CD8-positive, alpha-beta memory T cell (primary cell): ENCODE measurements at places on chromosomes 6 and 20. TPM values are rescaled to one million over a fixed set of nuclear protein-coding genes. Genes with fewer than 3 reads are reported as not detected.

The RIPPLY2 gene
- total RNA-seq, result not detected

The HLA-DOA gene
- 6.7 TPM for total RNA-seq

The EYS gene
- total RNA-seq, result not detected

The HRH3 gene
- not detected for total RNA-seq

The C20orf141 gene
- not detected for total RNA-seq

The CCM2L gene
- not detected for total RNA-seq

The PRKN gene
- total RNA-seq, result 0.55 TPM

The DCDC2 gene
- not detected for total RNA-seq

The EBF4 gene
- 0.92 TPM for total RNA-seq

The CRISP3 gene
- not detected for total RNA-seq

GRCh38 chr6:153129873-153130514 lies 1.1 kb downstream of the RGS17 start:
- no peak for DNase-seq

DNA sequence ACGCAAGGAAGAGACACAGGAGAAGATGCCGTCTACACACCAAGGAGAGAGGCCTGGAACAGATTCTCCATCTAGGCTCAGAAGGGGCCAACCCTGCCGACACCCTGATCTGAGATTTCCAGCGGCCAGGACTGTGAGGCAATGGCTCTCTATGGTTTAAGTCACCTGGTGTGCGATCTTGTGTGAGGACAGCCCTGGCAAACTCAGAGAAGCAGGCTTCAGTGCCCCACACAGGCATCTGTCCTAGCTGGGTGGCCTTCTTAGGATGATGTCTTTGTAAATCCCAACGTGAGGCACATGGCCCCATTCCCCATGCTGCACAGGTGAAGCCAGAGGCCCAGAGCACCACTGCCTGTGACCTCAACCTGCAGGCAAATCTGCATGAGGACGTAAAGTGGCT lies 87.6 kb upstream of the FRMD1 start:
- no peak for DNase-seq

DNA sequence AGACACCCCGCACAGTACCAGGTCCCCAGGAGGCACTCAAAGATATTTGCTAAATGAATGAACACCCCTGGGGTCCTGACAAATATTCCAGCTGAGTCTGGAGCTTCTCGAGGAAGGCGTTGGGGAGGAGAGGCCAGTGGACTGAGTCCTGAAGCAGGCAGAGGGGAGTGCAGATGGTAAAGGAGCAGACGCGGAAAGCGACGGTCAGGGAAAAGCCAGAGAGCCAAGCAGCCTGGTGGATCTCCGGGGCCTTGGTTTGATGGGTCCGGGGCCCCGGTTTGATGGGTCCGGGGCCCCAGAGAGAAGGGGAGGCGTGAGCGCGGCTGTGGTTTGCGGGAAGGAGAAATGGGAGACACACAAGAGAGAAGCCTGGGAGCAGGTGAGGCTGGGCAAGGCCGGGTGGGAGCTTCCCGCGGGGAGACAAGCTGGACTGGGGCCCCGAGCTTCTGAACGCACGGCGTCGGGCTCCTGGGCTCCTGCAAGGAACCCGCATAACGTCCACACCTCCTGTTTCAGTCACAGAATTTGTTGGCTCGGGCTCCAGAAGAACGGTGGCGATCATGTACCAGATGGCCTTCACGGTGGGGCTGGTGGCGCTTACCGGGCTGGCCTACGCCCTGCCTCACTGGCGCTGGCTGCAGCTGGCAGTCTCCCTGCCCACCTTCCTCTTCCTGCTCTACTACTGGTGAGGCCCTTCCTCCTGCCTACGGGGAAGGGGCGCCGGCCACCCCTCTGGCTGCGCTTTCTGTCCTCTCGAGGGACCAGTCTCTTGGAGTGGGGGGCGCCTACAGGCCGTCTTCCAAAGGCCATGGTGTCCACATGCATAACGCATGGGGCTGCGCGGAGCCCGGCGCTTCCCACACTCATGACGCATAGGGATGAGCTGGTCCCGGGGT lies 12.1 kb downstream of the SLC22A1 start:
- DNase-seq, result no peak

DNA sequence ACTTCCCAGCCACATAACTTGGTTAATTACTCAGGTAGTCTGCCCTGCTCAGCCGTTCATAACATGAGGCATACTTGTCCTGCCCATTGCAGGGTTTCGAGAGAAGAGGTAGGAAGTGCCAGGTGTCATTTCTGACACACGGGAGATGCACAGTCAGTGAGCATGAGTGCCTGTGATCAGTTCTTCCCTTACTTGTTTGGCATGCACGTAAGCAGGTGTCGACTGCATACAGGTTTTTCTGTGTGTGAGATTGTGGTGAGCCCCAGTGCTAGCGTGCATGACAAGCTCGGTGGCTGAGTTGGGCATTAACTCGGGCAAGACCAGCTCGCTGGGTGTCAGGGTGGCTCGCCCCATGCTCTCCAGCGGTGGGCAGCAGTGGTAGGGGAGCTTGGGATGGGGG lies 51.2 kb upstream of the SLC22A1 start:
- no peak for DNase-seq

DNA sequence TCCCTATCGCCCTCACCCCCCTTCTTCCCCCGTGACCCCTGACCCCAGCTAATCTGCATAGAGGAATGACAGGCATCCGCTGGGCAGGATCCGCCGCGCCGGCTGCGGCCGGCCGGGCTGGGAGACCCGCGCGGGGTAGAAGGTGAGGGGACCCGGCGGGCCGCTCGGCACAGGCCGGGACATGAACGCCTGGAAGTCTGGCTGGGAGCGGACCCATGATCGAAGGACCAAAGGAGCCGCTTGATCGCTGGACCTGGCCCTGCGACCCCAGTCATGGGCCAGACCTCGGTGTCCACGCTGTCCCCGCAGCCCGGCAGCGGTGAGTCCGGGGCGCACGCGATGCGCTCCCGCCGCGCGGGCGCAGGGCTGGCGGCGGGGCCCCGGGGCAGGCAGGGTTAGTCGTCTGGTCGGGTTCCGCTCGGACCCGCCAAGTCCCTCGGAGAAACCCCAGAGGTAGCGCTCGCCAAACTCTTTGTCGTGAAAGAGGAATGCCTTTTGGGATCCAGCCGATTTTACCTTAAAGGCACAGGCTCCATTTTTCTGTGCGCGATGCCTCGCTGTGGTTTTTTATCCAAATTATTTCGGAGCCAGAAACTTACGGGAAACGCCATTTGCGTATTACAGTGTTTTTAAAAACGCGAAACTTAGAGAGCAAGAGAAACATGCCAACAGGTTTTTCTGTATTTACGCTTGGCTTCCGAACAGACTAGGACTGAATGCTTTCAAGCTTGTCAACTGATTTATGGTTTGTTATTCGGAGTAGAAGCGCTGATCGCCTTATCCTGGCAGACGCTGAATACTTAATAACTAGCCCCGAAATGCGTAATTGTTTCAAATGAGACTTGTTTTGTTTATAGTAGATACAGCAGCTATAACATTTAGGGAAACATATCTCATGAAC lies at the start of gene PHACTR2:
PHACTR2 (plus strand) TSS at position 75 of the 901 bp plus-strand sequence; CDS start at position 274, 199 bp downstream.
- peak; percentile 25 for DNase-seq

DNA sequence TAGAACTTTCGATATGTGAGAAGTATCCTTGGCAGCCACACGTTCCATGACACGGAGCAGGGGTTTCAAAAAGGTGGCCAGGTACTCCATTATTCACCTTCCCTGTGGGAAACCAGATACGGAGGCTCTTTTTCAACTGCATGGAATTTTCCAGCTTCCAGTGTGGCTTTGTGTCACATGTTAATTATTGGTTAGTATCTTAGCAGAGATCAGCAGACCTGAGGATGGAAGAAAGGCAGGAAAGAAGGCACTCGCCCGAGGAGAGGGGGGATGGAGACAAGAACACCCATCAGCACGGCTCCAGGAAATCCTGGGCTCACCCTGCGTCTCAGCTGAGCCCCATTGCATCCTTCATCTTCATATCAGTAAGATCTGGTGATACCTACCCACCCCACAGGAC lies 115.5 kb downstream of the PXDC1 start:
- no peak for DNase-seq

GRCh38 chr6:111625461-111626391 lies 20.0 kb upstream of the TRAF3IP2 start:
- no peak for DNase-seq

- no peak for DNase-seq
These were observed 42.1 kb upstream of the BTN3A2 start for GRCh38 chr6:26322645-26323482.

DNA sequence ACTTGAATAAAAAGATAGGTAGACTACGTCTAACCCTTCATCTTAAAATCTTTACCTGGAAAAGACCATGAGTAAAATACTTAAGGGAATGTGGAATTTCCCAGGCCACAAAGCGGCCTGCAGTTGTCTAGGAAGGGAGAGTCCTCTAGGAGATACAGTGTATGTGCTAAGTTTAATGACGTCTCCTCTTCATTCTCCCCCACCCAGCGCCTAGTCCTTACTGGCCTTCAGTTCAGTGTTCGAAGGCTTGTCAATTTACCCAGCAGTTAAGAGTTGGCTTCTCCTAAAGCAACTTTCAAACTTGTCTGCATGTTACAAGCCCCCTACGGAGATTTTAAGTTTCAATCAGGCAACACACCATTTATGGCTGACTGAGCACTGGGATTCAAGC lies 35.2 kb downstream of the HFE start:
- DNase-seq, result no peak

DNA sequence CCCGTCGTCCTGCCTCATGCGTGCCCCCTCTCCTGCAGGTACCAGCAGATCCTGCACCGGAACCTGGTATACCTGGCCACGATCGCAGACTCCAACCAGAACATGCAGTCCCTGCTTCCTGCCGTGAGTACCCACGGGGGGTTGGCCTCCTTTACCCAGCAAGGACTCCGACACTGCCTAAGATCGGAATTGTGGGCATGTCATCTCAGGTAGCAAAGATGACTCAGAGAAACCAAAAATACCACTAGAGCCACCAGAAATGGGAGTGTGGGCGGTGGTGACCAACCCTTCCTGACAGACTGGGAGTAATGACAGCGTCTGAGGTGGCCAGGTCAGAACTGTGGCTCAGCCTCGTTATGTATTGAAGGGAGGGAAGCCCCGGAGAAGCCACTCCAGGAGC lies 16.3 kb downstream of the SS18L1 start:
- no peak for DNase-seq

- DNase-seq, result no peak
These were observed 223.6 kb downstream of the HIVEP2 start for GRCh38 chr6:142721215-142721920.

- DNase-seq, result no peak
These were observed 71.5 kb downstream of the LYRM2 start for GRCh38 chr6:89566930-89567629.

GRCh38 chr6:710601-711571 lies 17.9 kb upstream of the EXOC2 start:
- peak; percentile 34 for DNase-seq

- no peak for DNase-seq
These were observed 511.8 kb downstream of the LMBRD1 start for GRCh38 chr6:69285054-69285453.

DNA sequence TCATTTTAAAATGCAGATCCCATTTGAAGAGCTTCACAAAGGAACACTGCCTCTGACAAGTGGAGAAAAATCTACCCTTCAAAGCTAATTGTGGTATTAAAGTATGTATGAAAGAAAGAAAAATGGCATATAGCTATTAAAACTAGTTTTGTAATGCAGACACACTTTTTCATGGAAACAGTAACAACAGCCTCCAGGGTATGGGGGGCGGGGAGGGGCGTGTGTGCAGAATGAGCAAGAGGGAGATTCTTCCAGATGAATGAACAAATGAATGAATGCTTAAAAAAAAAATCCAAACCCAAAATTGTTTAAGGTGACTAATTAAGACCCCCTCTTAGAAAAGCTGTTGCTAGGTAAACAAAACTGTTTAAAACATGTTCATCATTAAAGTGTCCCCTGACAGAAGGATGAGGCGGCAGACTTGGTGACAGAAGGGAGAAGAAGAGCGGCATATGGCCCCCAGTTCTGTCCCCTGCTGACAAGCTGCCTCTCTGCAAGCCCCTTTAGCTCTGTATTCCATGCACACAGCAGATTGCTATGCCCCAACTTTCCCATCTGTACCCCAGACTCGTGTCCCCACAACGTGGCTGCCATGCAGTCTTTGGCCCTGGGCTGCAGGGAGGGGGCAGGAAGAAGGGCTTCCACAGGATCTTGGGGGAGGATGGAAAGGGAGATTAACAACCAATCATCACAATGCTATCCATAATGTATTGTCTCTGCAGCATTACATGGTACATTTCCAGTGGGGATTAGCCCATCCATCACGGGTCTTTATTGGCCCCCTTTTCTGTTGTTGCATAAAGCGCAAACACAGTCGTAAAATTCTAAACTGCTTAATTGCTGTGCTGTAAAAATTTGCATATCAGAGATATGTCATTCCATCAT lies 108.4 kb upstream of the OLIG3 start:
- no peak for DNase-seq

DNA sequence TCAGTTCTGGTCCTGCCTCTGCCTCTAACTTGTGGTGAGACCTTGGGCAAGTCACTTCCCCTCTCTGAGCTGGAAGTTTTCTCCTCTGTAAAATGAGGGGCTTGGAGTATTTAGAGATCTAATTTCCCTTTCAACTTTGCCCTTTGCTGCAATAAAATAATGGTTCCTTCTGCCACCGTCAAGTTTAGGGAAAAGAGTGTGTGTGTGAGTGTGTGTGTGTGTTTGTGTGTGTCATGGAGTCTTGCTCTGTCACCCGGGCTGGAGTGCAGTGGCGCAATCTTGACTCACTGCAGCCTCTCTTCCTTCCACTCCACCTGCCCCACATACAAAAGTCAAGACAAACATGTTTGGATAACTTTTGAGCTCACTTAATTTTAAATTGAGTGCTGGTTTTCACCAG lies 39.2 kb upstream of the PIM1 start:
- DNase-seq, result no peak
